Kidney capillary endothelial cell (primary cell): ENCODE measurements at places on chromosomes 12 and 14.
A peak's percentile ranks its signal among the peaks of the same experiment; 100 is the strongest.

DNA sequence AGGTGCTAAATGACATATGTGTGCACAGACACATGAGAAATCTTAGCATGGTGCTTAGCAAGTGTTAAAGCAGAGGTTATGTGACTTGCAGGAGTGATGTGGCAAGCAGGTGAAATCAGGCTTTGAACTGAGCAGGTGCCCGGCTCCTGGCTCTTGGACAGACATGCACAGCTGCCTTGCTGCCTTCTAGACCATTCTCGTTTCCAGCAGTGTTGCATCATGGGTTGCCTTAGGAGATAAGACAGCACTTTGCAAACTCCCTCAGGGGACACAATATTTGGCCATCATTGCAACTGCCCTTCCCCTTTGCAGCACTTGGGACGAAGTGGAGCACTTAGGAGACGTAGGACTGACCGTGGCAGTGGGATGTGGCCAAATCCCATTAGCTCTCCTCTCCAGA, 17.2 kb upstream of the GSC start:
- DNase-seq = no peak

GRCh38 chr12:123167329-123167728, 16.4 kb upstream of the PITPNM2 start:
- no peak for DNase-seq

DNA sequence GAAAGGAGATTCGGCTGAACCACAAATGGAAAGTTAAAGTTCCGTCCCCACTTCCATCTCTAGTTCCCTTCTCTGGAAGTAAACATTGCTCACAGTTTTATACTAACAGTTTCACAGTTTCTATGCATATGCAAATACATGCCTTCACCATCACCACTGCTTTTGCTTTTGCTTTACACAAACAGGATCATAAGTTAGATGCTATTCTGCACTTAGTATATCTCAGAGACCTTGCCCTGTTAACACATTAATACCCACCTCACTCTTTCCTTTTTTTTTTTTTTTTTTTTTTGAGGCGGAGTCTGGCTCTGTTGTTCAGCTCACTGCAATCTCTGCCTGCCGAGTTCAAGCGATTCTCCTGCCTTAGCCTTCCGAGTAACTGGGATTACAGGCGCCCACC, 890 bp downstream of the TEP1 start:
- DNase-seq = no peak

DNA sequence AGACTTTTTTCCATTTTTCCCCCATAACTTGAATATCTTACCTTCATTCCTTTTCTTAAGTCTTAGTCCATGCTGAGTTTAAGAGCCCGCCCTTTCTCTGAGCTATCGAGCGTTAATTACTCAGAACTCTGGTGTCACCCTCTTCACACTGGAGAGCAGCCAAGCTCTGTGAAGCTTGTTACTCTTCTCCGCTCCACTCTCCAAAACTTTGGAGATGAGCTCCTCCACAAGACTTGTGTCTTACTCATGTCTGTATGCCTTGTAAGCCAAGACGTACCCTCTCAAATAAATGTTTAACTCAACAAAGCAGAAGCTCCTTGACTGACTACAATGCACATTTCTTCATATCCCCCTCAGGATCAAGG, 54.7 kb downstream of the DICER1 start:
- no peak for DNase-seq

DNA sequence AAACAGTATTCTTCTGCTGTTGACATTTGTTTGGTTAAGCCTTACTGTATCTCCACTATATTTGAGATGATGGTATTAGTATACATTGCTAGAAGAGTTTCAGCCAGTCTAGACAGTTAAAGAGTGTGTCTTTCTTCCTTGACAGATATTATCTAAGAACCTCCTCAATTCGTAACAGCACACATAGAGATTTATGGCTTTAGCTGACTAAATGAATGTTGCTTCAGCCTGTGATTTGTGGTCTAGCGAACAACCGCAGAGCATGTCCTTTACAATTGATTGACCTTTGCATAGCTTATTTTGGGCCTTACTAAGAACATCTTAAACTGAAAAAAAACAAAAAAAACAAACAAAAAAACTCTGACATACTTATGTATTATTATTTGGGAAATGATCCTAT, 122.2 kb downstream of the DAAM1 start:
- no peak for DNase-seq

GRCh38 chr12:118685983-118686607, 295.2 kb upstream of the SRRM4 start:
- no peak for DNase-seq

GRCh38 chr14:100554082-100554677, 33.0 kb downstream of the BEGAIN start:
- no peak for DNase-seq

DNA sequence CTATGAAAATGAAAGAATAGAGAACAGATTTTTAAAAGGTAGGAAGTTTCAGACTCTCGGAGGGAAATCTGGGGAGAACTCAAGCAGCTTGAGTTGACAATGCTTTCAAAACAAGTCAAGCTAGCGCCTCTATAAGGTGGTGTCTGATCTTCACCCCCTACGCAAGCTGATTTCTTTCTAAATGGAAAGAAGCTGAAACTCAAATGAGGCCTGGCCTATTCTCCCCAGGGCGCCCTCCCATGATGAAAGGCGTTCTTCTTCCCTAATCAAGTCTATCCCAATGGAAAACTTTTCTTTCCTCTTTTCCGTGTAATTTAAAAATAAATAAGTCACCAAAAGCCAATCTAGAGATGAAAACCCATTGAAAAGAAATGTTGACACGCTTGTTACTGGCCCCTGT, 20.6 kb downstream of the PTHLH start:
- DNase-seq = no peak

DNA sequence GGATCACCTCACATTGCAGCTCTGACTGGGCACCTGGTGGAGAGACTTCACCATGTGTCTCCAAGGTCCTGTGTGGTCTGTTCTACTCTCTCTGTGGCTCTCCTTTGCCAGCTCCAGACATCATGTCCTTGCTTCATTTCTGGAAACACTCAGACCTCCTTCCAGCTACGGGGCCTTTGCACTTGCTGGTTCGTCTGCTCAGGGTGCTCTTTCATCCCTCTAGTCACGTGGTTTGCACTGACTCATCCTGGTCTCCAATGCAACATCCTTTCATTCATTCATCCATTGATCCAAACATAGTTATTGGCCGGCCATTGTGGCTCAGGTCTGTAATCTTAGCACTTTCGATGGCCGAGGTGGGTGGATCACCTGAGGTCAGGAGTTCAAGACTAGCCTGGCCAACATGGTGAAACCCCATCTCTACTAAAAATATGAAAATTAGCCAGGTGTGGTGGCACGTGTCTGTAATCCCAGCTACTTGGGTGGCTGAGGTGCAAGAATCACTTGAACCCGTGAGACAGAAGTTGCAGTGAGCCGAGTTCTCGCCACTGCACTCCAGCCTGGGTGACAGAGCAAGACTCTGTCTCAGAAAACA, 23.9 kb upstream of the CCDC63 start:
- no peak for DNase-seq

DNA sequence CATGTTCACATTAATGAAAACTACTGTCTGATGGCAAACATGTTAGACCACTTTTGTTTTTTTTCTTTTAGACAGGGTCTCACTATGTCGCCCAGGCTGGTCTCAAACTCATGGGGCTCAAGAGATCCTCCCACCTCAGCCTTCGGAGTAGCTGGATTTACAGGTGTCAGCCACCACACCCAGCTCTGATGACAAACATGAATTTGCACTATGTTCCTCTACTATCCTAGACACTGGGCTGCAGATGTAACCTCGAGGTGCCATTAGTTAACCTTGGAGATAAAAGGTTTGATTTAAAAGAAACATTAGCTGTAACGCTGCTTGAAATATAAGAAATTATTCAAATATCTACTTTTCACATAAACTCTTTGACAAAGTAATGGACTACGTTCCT, 8.1 kb downstream of the VPS37B start:
- no peak for DNase-seq

DNA sequence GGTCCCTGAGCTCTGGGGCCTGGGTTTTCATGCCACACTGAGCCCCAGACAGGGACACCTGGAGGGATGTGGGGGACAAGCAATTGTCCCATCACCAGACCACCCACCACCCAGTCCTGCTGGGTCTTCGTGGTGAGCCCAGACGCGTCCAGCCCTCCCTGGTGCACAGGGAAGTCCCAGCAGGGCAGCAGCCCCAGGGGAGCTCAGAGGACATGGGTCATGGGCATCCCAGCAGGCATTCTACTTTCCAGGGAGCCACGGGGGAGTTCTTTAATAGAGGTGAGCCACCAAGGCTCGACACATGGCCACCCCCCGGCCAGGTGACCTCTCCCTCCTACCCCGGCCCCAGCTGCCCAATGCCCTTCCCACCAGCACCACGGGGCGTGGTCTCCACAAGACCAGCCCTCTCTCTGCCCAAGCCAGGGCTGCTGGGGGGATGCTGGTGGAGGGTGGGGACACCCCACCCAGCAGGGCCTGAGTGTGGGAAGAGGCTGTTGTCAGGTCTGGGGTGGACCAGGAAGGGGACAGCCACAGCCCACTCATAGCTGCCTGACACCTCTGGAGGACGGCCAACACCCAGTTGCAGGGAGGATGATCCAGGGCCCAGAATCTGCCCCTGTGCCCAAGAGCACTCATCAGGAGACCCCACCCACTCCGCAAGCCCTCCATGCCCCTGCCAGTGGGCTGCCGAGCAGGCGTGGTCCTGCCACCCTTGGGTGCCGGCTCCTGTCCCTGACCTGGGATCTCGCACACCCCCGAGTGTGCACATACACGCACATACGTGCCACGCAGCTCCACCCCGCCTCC, 14.1 kb downstream of the AKT1 start:
- DNase-seq = no peak

DNA sequence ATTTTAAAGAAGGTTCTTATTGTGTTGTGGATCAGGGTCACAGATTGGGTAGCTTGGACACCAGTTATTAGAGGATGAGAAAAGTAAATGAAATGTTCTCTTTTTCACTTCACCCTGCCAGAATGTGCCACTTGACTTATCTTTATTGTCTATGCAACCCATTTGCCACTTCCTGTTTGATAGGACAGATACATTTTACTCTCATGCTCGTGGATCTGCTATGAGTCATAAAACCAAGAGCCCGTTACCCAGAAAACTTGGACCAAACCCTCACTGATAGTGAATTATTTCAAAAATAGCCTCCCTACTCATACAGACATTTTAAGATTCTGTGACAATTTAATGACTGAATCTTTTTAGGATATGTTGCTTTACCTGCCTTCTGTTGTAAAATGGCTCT, 1.8 kb downstream of the ISCA2 start:
- DNase-seq = no peak

DNA sequence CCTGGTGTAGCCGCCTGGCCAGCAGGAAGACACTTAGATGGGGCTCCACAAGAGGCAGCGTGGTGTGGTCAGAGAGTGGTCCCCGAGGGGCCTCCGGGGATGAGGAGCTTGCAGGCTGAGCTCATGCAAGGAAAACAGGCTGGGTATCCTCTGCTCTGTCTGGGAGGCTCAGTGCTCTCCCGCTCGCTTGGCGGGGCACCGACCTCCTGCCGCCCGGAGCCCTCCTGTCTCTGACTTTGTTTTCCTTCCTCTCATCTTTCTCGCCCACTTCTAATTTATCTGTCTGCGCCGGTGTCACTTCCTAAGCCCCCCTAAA, 31.3 kb upstream of the DLK1 start:
- DNase-seq = no peak

GRCh38 chr14:57189070-57189469, 79.6 kb downstream of the EXOC5 start:
- no peak for DNase-seq

DNA sequence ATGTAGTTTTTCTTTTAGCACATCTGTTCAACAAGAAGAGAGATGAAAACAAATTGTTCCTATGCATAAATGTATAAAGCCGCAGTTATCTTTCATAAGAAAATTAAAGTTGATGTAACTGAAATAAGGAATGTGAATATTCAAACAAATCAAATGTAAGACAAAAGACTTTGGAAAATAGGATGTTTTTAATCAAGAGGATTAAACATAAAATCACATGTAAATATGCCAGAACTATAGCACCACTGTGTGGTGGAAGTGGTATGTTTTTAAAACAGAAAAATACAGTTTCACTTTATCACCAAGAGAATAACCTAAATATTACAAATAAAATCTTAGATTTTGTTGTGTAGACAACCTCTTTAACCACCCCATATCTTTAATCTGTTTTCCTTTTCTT, 40.4 kb downstream of the CAPS2 start:
- DNase-seq = peak; percentile 8

DNA sequence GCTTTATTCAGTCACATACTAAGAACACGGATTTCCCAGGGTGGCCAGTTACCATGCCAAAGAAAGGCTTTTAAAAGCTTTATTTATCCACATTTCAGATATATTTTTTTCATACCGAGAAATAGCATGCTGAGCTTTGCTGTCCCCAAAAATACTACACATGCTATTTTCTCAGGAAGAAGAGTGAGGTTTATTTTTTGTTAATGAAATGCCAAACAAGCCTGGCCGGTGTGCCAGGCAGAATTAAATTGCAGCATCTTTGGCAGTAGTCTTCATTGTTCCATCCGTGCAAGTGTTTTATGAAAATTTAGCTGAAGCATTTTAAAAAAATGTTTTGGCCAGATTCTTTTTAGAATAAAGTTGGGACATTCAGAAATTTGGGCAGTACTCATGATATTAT, 18.8 kb downstream of the RMST start:
- no peak for DNase-seq
